ENCODE measurements at places on chromosomes 7 and 10.

DNA sequence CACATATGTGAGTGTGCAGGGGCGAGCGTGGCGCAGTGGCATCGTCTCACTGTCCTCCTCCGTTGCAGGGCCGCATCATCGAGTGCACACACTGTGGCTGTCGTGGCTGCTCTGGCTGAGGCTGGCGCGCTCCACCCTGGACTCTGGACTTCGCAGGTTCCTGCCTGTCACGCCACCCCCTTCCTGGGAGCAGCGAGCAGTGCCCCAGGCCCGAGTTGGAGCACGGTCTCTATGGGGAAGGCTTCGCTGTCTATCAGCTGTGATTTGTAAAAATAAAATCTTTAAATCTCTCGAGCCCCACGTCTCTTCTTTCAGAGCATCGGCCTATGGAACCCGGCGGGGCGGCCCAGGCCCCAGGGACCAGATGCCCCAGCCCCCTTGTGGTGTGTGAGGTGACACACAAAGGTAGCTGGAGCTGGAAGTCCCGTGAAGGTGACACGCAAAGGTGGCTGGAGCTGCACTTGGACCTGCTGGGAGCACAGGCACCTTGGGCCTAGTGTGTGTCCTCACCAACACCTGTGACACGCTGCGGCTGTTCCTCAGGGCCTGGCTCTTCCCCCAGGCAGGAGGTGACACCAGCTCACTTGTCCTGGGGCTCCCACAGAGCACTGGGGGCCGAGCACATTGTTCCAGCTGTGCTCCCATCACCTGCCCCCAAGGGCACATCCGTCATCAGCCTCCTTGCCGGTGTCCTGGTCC is 10.7 kb downstream of the BUD31 start:
- DNase-seq = no peak

- DNase-seq = no peak
Measured at GRCh38 chr7:92071032-92071431, 63.2 kb downstream of the CYP51A1 start.

DNA sequence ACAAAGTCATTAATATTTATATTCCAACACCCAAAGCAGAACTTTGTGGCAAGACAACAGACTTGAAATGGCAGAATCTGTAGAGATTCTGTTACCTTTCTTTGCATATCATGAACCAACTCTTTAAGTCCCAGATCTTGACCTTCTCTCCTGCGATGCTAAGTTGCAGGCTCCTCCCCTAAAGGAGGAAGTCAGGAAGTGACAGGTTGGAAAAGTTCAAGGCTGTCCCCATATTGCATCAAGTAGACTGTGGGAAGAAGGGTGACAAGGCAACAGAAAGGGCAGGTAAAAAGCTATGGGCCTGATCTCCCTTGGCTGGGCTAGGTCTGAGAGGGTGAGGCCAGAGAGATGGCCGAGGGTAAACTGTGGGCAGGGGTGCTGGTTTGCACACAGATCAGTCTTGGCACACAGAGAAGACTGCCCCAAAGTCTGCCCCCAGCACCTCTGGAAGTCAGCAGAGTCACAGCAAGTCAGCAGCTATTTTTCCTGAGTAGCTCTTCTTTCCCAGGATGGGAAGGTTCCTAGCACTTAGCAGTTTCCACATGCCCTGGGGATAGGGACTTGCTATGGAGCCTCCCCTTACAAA is 115.1 kb downstream of the RAPGEF5 start:
- no peak for DNase-seq

GRCh38 chr7:47600199-47601118 is 18.5 kb upstream of the TNS3 start:
- DNase-seq = peak; percentile 57

Data from kidney epithelial cell (primary cell).